CD4-positive, alpha-beta memory T cell (primary cell): ENCODE measurements at places on chromosomes 16 and 17.

DNA sequence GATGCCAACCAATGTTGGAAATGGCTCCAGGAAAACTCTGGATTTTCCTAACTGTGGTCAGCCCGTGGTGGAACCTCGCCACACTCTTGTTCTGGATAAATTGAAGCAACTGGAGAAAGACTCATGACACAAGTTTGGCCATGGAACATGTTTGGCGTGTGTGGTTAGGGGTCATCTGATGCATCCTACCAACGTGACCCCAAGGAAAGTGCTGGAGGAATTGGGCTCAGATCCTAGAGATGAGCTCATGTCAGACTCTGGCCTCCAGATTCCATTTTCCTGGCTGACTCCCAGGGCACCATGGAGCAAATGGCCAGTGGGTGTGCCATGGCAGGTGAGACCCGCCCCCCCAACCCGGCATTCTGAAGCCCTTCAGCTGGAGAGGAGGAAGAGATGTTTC, 58.5 kb downstream of the CACNG5 start:
- DNase-seq, result no peak

DNA sequence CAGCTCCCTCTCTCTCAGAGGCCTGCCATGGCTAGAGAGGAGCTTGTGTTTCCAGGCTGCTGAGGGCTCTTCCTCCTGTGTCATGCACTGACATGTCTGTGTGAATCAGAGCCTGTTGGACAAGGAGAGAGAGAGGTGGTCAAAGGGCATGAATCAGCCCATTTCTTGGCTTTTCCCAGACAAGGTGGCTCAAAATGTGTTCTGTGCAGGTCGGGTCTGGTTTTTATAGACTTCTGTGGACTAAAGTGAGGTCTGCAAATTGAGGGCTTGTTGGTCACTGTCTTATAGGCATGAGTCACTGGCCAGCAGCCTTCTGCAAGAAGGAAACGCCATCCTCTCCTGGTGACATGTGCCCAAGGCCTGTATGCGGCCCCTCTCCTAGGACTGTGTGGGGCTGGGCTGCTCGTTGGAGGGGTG, 97.9 kb downstream of the FOXL1 start:
- DNase-seq, result no peak

GRCh38 chr16:86059253-86060171, 160.6 kb downstream of the IRF8 start:
- DNase-seq, result no peak

DNA sequence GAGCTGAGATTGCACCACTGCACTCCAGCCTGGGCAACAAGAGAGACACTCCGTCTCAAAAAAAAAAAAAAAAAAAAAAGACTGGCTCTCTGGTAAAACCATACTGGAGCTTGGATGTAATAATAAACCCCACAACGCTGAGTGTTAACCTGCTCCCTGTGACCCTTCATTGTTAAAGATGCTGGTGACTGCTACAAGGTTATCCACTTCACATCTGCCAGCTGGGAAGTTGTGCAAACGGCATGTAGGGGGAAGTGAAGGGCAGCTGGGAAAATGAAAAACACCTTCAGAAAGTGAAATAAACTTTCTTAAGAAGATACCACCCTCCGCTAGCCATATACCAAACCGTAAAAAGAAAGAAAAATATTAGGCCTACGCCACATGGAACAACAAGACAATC, 131.0 kb upstream of the NUDT7 start:
- DNase-seq, result no peak

DNA sequence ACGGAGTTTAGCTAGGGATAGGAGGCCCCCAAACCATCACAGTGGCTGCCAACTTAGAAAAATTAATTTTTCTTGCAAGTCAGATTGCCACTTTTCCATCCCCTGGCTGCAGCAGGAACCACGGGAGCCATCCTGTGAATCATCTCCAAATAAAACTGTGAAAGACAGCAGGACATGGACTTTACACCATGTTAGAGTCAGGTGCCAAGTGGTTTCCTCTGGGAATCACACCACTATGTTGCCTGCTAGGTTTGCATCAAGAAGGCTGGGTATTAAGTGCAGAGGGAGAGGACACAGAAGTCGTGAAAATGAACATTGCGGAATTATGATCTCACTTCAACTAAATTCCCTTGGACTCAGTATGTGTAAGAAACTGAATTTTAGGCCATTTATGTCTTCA, 471.3 kb upstream of the GOT2 start:
- no peak for DNase-seq
